ENCODE measurements at places on chromosomes 16 and 17.

DNA sequence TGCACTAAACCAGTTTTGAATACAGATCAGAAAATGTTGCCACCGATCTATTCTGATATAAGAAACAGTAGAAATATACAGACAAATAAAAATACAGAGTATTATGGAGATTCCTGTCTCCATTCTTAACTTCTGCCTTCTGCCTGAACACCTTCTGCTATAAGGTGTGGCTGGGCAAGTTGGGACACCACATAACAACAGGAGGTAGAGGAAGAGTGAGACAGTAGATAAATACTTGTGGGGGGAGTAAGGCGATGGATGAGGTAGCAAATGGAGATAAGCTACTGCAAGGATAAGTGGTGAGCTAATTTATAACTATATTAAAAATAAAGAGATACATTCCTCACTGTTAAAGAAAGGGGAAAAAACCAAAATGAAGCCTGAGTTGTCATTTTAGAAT lies 143.7 kb downstream of the CDH8 start:
- DNase-seq: no peak

DNA sequence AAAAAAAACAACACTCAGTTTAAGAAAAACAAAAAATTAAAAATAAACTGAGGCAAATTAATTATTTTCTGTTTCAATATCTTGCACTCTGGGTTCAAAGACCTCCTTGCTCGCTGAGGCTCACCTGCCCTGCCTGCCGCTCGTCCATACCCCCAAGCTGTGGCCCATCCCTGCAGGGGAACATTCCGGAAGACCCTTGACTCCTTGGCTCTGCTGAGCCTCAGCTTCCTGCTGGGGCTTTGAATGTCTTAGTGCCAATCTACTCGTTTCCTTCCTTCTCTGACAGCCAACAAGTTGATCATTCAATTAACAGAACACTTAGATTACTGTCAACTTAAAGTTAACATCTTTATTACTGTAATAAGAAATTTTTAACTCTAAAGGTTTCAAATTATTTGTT lies 24.3 kb downstream of the G6PC1 start:
- no peak for DNase-seq

DNA sequence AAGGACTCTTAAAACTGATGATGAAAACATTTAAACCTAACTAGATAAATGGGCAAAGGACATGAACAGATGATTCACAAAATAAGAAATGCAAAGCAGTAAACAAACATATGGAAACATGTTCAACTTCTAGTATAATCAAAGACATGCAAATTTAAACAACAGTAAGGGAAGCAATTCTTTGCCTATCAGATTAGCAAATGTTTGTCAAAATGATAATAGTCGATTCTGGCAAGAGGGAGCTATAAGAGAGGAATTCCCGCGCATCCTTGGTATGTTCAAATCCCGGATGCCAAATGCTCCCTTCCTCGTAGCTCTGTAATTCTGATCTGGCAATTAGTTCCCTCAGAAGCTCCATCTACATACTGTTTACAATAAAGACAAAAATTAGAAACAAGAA lies 320.5 kb downstream of the PHKB start:
- DNase-seq: no peak

DNA sequence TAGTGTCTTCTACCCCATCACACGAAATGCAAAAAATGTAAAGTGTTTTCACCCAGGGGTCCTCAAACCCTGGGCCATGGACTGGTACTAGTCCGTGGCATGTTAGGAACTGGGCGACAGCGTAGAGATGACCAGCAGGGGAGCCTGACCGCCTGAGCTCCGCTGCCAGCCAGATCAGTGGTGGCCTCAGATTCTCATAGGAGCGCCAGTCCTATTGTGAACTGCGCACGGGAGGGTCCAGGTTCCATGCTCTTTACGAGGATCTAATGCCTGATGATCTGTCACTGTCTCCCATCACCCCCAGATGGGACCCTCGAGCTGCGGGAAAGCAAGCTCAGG lies 4.5 kb downstream of the SCARF1 start:
- no peak for DNase-seq

GRCh38 chr17:29369831-29370735 lies 20.1 kb upstream of the TAOK1 start:
- DNase-seq: peak; percentile 54

DNA sequence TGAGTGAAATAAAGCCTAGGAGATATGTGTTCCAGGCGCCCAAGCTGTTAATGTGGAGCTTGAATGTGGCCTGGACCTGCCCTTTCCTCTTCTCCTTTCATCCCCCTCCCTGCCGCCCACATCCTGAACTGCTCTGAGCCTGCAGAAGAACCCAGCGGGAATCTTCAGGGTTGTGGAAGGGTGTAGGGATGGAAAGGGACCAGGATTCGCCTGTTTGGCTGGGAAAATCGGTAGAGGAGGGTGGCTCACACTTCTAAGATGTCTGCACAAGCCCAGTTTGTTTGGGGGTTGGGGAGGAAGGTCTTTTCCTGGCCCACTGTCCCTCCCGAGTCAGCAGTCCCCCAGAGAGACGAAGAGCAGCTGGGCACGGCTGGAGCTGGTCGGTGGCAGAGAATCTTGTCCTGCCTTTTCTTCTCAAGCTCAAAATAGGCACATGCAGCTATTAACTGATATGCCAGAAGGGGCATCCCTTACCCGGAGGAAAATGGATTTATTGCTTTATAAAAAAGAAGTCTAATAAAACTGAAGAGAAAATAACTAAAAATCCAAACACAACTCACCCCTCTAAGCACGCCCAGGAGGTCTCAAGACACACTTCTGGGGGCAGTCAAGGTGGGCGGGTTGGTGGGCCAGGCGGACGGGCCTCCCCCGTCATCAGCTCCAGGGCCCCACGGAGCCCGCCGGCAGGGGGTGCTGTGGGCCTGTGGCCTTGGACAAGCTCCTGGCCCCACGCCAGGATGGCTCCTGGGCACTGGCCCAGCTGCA lies 11.5 kb upstream of the PITPNA start:
- peak; percentile 47 for DNase-seq

GRCh38 chr16:57679767-57680482 lies 11.8 kb downstream of the ADGRG3 start:
- no peak for DNase-seq

DNA sequence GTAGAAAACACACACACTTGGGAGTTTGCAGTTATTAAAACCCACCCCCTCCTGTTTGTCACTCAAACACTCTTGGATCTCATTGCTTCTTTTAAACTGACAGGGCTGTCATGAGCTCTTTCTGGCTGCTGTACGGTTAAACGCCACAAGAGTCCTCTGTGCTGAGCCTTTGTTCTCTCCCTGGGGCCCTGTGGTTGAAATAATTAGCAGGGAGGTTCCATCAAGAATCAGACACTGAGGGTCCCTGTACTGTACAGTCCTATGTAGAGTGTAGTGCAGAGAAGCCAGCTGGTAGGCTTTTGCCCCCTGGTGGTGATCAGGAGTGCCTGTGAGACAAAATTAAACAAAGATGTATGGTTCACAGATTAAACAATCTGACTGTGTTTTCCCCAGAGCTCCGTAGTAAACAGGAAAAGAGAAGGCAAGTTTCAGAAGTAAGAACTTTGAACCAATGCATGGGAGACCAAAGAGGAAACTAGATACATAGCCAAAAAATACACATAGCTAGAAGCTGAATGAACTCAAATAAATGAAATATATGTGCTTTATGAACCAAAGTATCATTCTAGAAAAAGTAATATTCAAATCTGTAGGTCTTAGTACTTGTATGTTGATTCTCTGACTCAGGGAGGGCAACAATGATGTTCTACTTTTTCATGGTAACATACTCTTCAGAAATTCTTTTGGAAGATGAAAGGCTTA lies 1.4 kb upstream of the SSH2 start:
- DNase-seq: peak; percentile 67
